ENCODE measurements at places on chromosomes 4 and X. TPM values are rescaled to one million over a fixed set of nuclear protein-coding genes. Genes with fewer than 3 reads are reported as not detected.

PITX2 gene
- not detected for total RNA-seq

MAGEA9 gene
- not detected for total RNA-seq

NXT2 gene
- total RNA-seq: 1.8 TPM

CD38 gene
- total RNA-seq: 1.4 TPM

MAGEB2 gene
- total RNA-seq: not detected

FGF5 gene
- not detected for total RNA-seq

AMER1 gene
- total RNA-seq: 3.9 TPM

MAGED4 gene
- total RNA-seq: 0.53 TPM

GRCh38 chrX:55867181-55867651, 149.7 kb downstream of the RRAGB start:
- H3K27ac ChIP-seq: no peak overlapping the region
- no peaks in the 10 kb centered on the region for H3K4me1 ChIP-seq
- H3K27me3 ChIP-seq: no peaks in the 10 kb centered on the region

- no peak overlapping the region for H3K4me3 ChIP-seq
- H3K36me3 ChIP-seq: no peaks in the 10 kb centered on the region
- H3K4me1 ChIP-seq: no peaks in the 10 kb centered on the region
- H3K27ac ChIP-seq: no peak overlapping the region
- no peak for DNase-seq
These were observed 551.5 kb upstream of the ZFP42 start for GRCh38 chr4:187444061-187444460.

DNA sequence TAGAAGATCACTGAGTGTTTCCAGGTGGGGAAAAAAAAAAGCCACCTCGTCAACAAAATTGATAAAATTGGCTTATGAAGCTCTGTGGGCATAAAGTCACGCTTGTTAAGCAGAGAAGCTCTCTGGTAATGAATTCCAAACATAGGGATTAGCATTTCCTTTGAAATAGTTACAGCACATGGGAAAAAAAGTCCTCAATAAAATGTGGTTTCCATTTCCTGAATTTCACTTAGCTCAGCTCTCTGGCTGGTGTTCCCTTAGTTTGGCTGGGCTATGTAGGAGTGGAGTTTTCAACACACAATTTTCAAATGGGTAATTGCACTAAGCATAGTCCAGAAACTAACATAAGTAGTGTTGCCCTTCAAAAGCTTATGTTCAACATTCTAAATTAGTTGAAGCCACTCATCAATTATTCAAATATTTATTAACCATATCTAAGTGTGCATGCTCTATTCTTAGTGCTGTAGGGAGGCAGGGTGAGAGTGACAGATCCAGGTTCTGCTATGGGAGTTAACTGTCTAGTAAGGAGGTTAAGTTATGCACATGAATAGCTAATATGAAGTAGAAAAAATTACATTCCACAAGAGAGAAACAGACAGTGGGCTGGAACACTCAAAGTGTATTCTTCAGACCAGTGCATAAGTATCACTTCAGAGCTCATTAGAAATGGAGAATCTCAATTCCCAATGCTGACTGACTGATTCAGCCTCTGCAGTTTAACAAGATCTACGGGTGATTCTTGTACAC, 445.7 kb downstream of the SMARCA1 start:
- no peak overlapping the region for H3K27ac ChIP-seq
- DNase-seq: no peak
- no peaks in the 10 kb centered on the region for H3K4me1 ChIP-seq

DNA sequence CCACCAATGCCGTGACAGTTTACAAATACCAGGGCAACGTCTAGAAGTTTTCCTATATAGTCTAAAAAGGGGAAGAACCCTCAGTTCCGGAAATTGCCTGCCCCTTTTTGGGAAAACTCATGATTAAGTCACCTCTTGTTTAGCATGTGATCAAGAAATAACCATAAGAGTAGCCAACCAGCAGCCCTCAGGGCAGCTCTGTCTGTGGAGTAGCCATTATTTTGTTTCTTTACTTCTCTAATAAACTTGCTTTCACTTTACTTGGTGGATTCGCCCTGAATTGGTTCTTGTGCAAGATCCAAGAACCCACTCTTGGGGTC, 20.0 kb upstream of the HOPX start:
- H3K4me3 ChIP-seq: no peak overlapping the region
- H3K27me3 ChIP-seq: no peaks in the 10 kb centered on the region
- no peaks in the 10 kb centered on the region for H3K36me3 ChIP-seq
- no peak overlapping the region for H3K27ac ChIP-seq
- no peaks in the 10 kb centered on the region for H3K4me1 ChIP-seq

DNA sequence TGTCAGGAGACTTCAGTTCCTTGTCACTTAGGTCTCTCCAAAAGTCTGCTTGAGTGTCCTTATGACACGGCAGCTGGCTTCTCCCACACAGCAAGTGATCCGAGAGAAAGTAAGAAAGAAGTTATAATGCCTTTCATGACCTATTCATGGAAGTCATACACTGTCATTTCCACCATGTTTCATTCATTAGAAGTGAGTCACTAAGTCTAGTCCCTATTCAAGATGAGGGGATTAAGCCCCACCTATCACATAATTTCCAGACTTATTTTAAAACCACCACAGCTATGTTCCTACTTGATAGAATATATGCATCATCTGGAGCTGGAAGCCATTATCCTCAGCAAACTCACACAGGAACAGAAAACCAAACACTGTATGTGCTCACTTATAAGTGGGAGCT, 25.2 kb upstream of the COL25A1 start:
- H3K27ac ChIP-seq: no peak overlapping the region
- no peaks in the 10 kb centered on the region for H3K27me3 ChIP-seq
- no peak for DNase-seq
- no peak overlapping the region for H3K4me3 ChIP-seq
- no peaks in the 10 kb centered on the region for H3K4me1 ChIP-seq
- H3K36me3 ChIP-seq: no peaks in the 10 kb centered on the region

- H3K4me1 ChIP-seq: no peaks in the 10 kb centered on the region
- no peak for DNase-seq
- no peak overlapping the region for H3K4me3 ChIP-seq
- no peak overlapping the region for H3K27ac ChIP-seq
These were observed 14.1 kb downstream of the CD40LG start for GRCh38 chrX:136662104-136662503.

DNA sequence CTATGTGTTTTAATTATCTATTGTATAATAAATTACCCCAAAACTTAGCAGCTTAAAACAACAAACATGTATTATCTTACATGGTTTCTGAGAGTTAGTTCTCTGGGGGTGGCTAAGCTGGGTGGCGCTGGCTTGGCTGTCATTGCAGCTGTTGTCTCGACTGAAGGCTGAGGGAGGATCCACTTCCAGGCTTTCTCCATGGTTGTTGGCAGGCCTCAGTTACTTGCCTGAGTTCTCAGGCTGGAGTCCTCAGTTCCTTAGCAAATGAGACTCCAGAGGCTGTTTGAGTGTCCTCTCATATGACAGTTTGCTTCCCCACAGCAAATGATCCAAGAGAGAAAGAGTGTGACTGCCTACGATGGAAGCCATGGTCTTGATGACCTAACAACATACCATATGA, 23.5 kb upstream of the GALNT7 start:
- DNase-seq: no peak
- H3K4me1 ChIP-seq: no peaks in the 10 kb centered on the region
- no peak overlapping the region for H3K4me3 ChIP-seq

DNA sequence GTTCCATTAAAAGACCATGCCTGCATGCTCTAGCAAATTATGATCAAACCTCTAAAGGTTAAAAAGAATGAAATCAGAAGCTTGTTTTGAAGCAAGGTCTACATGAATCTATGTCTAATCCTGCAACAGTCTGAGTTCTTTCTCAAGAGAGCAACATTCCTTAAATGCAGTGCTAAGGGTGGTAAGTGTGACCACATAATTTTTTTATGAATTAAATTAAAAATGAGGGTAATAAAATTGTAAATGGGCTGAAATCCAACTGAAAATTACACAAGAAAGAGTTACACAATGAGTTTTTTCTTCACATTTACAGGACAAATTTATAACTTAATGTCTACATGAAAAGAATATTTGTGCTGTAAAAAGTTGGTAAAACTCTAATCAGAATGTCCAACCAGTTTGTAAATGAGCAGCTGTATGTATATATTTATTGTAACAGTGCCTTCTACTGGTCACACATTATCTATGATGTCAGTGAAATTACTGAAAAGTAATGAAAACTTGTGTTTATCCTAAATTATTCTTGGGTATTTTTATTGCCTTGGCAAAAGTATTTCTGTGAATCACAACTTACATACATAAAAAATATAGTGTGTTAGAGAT, 336.3 kb upstream of the PITX2 start:
- no peak overlapping the region for H3K4me3 ChIP-seq
- no peaks in the 10 kb centered on the region for H3K4me1 ChIP-seq
- no peaks in the 10 kb centered on the region for H3K36me3 ChIP-seq
- H3K27me3 ChIP-seq: no peaks in the 10 kb centered on the region

DNA sequence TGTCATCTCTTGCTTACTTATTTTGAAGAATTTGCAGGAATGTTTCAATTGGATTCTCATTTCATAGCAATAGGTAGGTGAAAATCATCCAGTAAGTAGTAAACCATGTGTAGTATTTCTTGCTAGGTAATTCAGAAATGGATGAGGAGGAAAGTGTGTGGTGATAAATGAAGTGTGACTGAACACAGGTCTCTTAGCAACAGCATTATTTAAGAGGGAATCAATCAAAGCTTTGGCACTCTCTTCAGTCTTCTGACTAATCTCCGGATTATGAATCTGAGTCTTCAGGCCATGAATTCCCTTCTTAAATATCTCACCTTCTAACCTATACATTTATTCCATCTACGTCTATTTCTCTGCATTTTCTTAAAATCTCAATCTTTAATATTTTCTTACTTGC, 55.8 kb upstream of the ARHGAP24 start:
- H3K27ac ChIP-seq: no peak overlapping the region
- no peaks in the 10 kb centered on the region for H3K27me3 ChIP-seq
- H3K4me1 ChIP-seq: no peaks in the 10 kb centered on the region
- no peak for DNase-seq
- no peaks in the 10 kb centered on the region for H3K36me3 ChIP-seq

GRCh38 chr4:67234296-67234695, 311.0 kb downstream of the CENPC start:
- H3K27ac ChIP-seq: no peak overlapping the region
- DNase-seq: no peak
- no peak overlapping the region for H3K4me3 ChIP-seq
- H3K4me1 ChIP-seq: no peaks in the 10 kb centered on the region

DNA sequence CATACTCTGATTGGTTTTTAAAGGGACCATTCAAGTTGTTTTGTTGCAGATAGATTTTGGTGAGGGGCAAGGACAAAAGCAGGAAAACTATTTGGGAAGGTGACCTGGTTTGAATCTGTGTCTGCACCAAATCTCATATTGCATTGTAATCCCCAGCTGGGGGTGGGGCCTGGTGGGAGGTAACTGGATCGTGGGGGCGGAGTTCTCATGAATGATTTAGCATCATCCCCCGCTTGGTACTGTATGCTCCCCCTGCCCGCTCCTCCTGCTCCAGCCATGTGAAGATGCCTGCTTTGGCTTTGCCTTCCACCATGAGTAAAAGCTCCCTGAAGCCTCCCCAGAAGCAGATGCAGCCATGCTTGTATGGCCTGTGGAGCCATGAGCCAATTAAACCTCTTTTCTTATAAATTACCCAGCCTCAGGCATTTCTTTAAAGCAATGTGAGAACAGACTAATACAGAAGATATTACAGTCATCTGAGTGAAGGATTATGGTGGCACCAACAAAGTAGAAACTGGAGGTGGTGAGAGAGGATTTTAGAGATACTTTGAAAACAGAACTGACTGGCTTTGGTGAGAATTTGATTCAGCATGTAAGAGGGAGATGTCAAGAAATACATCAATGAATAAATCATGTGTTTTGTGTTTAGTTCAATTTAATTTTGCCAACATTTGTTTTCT, 14.4 kb downstream of the IL21 start:
- H3K36me3 ChIP-seq: no peaks in the 10 kb centered on the region
- H3K4me3 ChIP-seq: no peak overlapping the region
- no peaks in the 10 kb centered on the region for H3K4me1 ChIP-seq
- H3K27me3 ChIP-seq: no peaks in the 10 kb centered on the region

- no peak for DNase-seq
- no peak overlapping the region for H3K27ac ChIP-seq
- H3K4me1 ChIP-seq: no peaks in the 10 kb centered on the region
- H3K36me3 ChIP-seq: no peaks in the 10 kb centered on the region
These were observed 148.7 kb upstream of the CHRDL1 start for GRCh38 chrX:110944311-110944750.

DNA sequence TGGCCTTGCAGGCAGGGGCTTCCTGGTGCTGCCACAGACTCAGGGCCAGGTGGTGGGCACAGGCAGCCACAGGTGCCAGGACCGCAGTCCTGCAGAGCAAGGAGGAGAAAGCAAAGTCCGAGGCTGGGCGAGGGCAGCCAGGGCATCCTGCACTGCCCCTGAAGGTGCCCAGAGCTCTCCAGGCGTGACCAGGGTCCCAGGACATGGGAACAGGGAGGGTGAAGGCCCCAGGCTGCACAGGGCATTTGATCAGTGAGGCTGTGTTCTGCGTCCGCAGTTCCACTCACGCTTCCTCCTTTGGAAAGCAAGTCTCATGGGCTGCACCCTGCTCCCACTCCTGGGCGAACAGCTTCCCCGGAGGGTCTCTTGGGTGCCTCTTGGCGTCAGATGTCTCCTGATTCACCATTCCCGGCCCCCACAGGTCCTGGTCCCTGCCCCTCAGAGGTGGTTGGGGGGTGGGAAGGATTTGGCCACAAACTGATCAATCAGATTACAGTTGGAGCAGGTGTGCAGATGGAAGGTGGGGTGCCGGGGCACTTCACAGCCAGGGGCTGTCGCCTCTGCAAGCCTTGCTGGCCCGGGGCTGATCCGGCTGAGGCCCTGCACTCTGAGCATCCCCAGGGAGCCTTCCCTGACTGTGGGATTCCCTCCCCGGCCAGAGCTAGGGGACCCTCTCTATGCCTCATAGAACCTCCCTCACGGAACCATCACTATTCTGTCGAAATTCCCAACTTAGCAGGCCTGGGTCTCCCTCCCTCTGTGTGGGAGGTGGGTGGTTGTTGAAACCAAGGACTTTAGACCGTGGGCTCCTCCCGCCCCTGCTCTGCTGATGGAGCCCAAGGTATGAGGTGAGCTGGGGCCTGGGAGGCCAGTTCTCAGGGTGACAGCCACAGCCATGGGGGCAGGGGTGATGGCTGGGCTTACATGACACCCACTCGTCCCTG, 3.3 kb downstream of the SH3TC1 start:
- H3K36me3 ChIP-seq: no peaks in the 10 kb centered on the region
- no peak for DNase-seq
- no peaks in the 10 kb centered on the region for H3K27me3 ChIP-seq
- no peak overlapping the region for H3K4me3 ChIP-seq
- H3K4me1 ChIP-seq: peaks cover 8% of the 10 kb centered on the region

- H3K27ac ChIP-seq: peak overlapping the region; percentile 40
- H3K4me3 ChIP-seq: peak overlapping the region; percentile 46
- no peaks in the 10 kb centered on the region for H3K27me3 ChIP-seq
These were observed 304.2 kb downstream of the ARHGAP24 start for GRCh38 chr4:85779165-85779564.

DNA sequence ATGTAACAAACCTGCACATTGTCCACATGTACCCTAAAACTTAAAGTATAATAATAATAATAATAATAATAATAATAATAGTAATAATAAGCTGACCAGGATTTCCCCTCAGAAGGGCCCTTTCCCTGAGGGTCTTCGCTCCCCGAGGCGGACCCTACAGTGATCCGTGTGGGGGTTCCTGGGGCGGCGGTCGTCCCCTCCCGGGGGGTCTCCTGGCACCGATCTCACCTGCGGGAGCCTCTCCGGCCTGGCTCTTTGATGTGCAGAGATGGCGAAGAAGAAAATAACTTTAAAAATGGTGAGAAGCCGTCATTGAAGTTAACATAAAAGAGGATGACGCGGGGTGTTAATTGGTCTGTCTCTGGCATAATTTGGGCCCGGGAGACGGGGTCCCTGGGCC, 48.2 kb upstream of the PPP2R3B start:
- no peak overlapping the region for H3K4me3 ChIP-seq
- H3K27ac ChIP-seq: no peak overlapping the region
- no peaks in the 10 kb centered on the region for H3K27me3 ChIP-seq
- H3K36me3 ChIP-seq: no peaks in the 10 kb centered on the region

Measured in ascending aorta (tissue), 2 donors.